ENCODE measurements at places on chromosomes 7 and 10.

DNA sequence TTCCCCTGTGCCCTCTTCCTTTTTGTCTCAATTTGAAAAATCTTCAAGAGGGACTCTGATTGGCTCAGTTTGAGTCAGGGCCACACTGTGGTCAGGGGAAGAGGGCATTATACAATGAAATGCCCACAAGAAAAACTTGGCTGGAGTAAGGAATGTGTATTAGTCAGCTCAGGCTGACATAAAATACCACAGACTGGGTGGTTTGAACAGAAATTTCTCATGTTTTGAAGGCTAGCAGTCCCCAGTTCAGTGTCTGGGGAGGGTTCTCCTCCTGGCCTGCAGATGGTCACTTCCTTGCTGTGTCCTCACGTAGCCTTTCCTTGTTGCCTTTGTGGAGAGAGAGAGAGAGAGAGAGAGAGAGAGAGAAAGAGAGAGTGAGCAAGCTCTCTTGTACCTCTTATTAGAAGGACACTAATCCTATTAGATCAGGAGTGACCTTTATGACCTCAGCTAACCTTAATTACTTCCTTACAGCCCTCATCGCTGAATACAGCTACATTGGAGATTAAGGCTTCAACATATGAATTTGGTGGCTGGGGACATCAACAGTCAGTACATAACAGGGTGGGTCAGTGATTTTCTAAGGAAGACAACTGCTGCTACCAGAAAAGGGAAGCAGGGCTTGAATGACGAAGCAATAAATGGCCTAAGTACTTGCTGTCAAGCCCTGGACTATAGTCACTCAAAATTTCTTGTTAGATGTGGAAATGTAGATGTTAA, 25.8 kb upstream of the FAM13C start:
- no peak for DNase-seq

- no peak for DNase-seq
These were observed 38.7 kb upstream of the FOXP2 start for GRCh38 chr7:114375907-114376306.

GRCh38 chr10:132879408-132880127, 62.8 kb downstream of the CFAP46 start:
- no peak for DNase-seq

DNA sequence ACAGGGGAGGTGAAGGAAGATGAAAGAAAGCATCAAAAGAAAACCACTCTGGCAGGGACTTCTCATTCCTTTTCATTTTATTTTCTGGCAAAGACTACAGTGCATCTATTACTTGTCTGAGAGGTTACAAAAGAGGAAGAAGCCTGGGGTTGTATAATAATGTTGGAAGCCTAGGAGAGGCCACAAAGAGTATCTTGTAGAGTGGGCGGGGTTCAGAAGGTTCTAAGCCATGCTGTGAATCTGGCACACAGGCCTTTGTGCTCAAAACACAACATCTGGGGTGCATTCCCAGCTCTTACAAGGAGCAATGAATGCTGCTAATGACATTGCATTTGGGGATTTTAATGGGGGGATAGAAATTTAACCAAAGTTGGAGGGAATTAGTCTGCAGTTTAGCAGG, 49.4 kb downstream of the MRPL32 start:
- no peak for DNase-seq

- DNase-seq, result peak; percentile 22
These were observed 187.9 kb downstream of the ZNF365 start for GRCh38 chr10:62562101-62562500.

GRCh38 chr7:30172451-30172850, 37.7 kb downstream of the MTURN start:
- DNase-seq, result no peak

DNA sequence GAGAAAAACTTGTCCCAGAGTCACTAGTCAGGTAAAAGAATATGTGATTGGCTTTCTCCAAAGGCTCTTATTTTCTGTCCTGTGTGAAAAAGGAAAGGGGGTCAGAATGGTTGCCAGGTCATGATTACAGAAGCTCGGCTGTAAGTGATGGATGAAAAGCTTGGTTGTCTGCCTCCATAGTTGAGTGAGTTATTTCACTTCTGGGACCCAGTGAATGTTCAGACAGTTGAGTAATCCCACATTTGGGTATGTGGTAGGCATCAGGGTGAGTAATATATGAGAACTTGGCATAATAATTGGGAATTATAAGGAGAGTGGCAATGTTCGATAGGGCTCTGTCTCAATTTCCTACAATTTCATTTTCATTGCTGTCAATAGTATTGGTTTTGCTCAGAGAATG, 72.5 kb downstream of the BBS9 start:
- DNase-seq, result no peak

- DNase-seq, result no peak
These were observed 1.0 kb downstream of the OSBPL3 start for GRCh38 chr7:24978843-24979469.

DNA sequence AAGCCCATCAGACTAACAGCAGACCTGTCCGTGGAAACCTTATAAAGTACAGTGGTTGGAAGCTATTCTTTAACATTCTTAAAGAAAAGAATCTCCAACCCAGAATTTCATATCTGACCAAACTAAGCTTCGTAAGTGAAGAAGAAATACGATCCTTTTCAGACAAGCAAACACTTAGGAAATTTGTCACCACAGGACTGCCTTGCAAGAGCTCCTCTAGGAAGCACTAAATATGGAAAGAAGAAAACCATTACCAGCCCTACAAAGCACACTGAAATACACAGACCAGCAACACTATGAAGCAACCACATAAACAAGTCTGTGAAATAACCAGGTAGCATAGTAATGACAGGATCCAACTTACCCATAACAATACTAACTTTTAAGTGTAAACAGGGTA, 177.7 kb upstream of the PRSS1 start:
- DNase-seq, result no peak

GRCh38 chr7:47407821-47408674, 173.9 kb downstream of the TNS3 start:
- DNase-seq, result no peak

DNA sequence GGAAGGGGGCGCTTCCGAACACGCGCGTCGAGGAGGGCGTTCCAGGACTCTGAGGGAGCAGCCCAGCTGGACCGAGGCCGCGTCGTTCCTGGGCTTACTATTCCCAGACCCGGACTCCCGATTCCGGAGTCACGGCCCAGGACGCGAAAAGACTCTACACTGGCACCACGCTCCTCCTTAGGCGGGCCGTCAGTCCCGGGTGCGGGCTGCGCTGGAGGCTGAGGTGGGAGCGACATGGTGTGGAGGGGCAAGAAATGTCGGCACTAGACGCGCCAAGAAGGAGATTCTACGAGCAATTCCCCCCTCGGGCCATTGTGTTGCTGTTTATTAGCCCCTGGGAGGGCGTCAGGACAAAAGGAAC, 584 bp upstream of the RUNDC3B start:
- DNase-seq, result no peak

- no peak for DNase-seq
These were observed 17.8 kb upstream of the PLEKHS1 start for GRCh38 chr10:113733635-113734034.

GRCh38 chr10:84375011-84375410, 46.6 kb downstream of the CCSER2 start:
- peak; percentile 55 for DNase-seq

DNA sequence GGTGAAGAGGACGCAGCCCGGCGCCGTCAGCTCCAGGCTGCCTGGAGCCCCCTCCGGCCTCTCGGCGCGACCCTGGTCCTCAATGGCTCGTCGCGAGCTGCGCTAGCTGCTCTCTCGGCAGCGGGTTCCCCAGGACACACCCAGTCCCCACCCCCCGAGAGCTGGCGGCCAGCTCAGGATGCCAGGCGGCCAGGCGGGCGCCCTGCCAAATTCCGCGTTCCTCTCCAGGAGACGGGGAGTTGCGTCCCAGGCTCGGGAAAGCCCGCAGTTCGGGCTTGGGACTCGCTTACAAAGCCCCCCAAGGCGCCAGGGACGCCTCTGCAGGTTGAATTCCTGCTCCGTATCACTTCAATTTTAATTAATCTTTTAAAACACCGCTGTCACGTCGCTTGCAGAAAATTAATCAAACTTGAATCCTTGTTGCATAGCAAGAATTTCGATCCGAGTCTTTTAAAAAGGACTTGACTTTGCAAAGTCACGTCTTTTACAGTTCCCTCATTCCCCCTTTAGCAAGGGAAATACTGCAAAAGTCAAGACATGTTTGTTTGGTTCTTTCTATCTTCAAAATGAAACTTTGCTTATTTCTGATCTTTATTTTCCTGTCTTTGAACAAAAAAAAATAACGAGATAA, 28.2 kb downstream of the SKIDA1 start:
- no peak for DNase-seq

GRCh38 chr7:84107259-84107658, 87.3 kb downstream of the SEMA3A start:
- no peak for DNase-seq

- DNase-seq, result no peak
These were observed 133.3 kb upstream of the PODXL start for GRCh38 chr7:131689662-131690234.

DNA sequence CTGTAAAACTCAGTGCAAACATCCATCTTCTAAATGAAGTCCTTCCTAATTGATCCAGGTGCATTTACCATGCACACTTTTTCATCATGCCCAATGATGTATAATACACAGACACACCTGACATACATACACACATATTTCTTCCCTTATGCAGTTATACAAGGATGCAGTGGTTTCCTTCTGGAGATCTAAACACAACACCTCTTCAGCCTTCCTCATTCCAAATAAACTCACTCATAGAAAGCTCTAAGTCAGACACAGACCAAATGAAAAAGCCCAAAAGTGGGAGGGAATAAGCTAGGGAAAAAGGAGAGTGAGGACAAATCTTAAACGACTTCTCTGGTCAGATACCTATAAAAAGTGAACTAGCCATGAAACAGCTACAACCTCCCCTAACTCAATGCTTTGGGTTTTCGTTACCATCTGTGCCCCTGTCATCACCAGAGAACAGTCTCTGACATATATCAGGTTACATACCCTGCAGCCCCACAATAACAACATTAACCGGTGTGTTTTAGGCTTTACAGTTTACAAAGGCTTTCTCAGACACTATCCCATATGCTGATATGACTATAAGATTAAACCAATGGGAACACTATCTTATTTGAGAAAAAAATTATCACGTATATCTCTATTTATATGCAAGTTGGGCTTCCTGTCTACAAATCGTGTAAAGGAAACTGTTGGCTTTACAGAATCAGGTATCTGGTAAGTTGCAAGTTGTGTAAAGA, 675.2 kb downstream of the PHTF2 start:
- DNase-seq, result no peak

DNA sequence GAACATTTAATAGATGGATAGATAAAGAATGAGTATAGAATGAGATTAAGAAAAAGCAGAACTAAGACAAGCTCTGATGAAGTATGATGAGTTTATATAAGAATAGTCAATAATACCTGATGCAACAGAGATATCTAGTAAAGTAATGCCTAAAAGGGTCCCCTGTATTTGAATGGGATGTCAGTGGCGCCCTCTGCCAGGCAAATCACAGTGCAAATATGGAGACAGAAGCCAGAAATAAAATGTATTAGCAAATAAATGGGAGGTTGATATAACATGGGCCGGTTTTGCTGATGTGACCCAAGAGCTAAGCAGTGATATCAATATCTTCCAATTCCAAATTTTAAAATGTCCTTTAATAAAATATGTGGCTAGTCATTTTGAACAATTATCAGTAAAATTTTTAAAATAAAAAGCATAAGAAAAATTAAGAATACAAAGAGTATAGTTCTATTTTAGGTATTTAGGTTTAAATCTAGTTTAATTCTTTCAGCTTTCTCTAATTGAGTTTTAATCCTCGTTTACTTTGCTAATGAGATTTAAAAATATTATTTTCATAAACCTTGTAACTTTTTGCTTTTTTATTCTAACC, 62.6 kb downstream of the ADK start:
- peak; percentile 21 for DNase-seq

DNA sequence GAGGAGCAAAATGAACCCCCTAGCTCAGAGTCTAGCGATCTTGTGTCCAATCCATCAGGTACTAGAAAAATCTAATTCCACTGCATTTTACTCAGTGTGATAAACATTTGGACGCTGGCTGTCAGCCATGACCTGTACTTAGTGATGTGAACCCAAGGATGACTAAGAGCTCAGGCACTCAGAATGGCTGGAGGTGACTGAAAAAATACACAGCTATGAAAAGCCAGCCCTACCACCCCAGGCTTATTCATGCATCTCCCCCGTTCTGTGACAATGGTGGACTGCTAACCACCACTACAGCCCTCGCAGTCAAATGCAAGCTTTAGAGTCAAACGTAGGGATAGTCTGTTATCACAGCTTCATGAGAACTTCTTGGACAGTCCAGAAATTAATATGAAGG, 14.9 kb downstream of the AFAP1L2 start:
- DNase-seq, result no peak

- no peak for DNase-seq
These were observed 18.3 kb upstream of the RPEL1 start for GRCh38 chr10:103227416-103227815.

GRCh38 chr7:109215341-109215740, 645.7 kb downstream of the DNAJB9 start:
- DNase-seq, result no peak

- DNase-seq, result no peak
These were observed 74.6 kb upstream of the CC2D2B start for GRCh38 chr10:95833042-95833610.

DNA sequence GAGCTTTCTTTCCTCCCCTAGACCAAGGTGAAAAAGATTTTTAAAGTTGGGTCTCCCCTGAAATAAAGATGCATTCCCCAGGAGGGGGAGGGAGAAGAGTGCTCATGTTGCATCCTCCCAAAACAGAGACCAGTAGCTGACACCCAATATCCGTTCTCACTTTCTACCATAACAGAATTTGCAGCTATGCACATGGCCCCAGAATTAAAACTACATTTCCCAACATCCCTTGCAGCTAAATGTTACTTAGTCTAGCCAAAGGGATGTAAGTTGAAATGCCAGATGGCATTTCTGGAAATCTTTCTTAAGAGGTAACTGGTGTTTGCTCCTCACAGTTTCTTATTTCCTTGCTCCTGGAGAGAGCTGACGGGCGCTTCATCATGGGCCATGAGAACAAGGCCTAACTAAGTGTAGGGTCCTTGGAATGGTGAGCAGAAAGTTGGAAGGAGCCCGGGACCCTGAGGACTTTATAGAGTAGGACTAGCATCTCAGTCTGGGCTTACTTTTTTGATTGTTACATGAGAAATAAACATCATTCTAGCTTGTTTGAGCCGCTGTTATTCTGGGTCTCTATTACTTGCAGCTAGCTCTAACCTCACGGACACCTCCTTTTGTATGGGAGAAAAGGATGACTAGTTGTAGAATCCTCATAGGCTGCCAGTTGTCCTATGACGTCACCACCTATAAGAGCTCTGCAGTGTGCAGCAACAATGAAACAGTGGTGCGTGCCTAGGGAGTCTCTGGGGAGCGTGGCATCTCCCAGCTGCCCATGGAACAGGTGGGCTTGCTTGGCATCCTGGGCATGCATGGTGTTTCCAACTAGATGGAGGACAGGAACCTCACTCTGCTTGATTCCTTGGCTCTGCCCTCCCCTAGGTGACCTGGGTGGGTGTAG, 46.1 kb upstream of the EXOC6 start:
- DNase-seq, result no peak

- no peak for DNase-seq
These were observed 119.6 kb downstream of the DOCK1 start for GRCh38 chr10:127024685-127025435.

GRCh38 chr10:62054830-62055229, 153.3 kb downstream of the ARID5B start:
- no peak for DNase-seq

- no peak for DNase-seq
These were observed 28.3 kb downstream of the TBATA start for GRCh38 chr10:70756700-70757360.
